T-helper 9 cell (primary cell): ENCODE measurements at places on chromosomes 7 and 10.

- no peak for DNase-seq
These were observed 42.3 kb downstream of the UNCX start for GRCh38 chr7:1274876-1275375.

- DNase-seq = no peak
These were observed 26.5 kb downstream of the LRGUK start for GRCh38 chr7:134153493-134154136.

GRCh38 chr7:131537571-131537978, 18.9 kb downstream of the PODXL start:
- no peak for DNase-seq

- no peak for DNase-seq
These were observed 42.2 kb downstream of the ADCYAP1R1 start for GRCh38 chr7:31094271-31094670.

DNA sequence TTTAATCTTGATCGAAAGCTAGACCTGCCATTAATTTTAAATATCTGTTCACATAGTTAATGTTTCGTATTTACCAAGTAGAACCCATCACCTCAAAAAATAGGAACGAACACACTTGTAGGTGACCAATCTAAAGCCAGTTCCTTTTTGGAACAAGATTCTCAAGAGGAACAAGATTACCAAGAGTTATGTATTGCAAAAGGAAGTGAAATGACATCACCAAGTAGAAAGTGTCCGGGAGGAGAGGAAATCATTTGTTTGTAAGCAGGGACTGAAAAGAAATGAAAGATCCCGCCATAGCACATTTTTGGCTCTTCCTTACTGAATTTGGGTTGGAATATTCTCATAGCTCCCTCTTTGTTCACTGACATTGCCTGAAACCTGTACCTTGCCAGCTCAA, 1200.5 kb downstream of the SORCS1 start:
- DNase-seq = no peak

DNA sequence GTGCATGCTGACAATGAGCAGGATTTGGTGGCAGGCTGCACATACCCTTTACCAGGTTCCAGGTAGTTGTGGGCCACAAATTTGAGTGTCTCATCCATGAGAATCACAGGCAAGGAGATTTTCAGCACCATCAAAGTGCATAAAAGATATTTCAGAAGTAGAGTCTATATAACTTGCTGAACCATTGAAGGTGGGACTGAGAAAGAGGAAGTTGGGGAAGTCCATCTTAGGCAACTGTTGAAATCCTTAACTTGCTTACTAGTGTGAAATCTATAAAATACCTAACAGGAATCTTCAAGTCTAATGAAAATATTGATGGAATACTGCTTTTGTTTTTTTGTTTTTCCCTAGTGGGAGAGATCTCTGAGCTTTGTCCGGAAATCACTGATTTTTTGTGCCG, 325.1 kb upstream of the PLXDC2 start:
- DNase-seq = no peak

- no peak for DNase-seq
These were observed 11.8 kb downstream of the EPHA1 start for GRCh38 chr7:143396625-143397556.

DNA sequence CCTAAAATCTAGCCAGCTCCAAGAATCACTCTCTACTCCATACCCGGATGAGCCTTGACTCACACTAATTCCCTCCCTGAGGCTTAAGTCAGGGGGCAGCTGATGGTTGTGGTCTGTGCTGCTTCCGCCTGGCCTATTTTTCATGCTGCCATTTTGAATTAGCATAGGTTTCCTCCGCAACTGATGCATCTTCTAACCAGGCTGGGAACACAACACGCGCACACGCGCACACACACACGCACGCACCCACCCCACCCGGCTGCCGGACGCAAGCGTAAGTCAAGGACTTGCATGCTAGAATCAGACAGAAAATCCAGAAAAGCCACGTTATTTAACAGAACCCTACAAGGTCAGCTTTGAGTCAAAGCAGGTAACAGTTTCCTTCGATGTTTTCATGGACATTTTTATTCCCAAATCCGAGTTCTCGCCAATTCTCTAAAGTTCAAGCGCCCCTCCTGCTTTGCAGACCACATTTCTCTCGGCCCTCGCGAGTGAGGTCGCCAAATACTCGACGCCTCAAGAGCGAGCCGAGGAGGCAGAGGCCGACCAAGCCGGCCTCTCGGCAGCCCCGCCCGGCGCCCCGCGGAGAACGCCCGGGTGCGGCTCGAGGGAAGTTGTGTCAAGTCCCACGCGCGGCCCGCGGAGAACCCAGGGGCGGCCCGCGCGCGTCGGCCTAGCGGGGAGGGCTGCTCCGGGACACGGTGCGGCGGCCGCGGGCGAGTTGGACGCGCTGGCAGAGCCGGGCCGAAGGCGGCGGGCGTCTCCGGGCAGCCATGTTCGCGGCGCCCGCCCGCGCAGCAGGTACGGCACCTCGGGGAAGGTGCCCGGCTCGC, 961 bp downstream of the SCRN1 start:
- DNase-seq = peak; percentile 3

- DNase-seq = no peak
These were observed 152.8 kb downstream of the AMPH start for GRCh38 chr7:38478404-38478803.

- DNase-seq = no peak
These were observed 44.4 kb downstream of the MCU start for GRCh38 chr10:72736176-72736827.

- no peak for DNase-seq
These were observed 8.3 kb upstream of the PIP4K2A start for GRCh38 chr10:22722626-22723169.

DNA sequence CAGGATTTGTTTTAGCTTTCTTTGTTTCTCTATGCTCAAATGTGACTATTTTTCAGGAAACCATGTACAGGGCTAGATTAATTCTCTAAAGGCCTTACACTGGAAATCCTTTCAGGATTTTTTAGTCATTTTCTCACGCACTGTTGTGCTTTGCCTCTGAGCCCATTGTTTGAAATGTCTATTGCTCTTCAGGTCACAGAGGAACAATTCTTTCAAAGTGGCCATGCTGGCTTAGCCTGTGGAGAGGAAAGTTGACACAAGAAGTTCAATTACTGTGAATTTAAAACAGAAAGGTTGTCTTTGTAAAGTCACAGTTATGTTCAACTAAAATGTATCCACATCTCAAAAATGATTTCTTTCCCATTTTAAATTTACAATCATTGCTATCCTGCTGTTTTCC, 1071.7 kb upstream of the POT1 start:
- DNase-seq = no peak

DNA sequence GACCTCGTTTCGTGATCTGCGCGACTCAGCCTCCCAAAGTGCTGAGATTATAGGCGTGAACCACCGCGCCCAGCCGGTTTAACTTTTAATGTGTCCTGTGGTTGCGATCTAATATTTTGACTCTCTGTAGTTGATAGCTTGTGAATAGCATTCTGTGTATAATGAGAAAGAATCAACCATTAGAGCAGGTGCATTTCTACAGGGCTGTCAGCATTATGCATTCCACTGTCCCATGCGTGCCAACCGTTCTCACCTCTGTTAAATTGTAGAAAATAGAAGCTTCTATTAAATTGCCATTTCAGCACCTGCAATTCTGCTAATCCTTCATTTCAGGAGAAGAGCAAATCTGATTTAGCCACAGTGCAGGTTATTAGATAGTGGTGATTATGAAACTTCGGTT, 61.7 kb downstream of the VIM start:
- no peak for DNase-seq
